ENCODE measurements at places on chromosomes 5 and 9. TPM values are rescaled to one million over a fixed set of nuclear protein-coding genes. Genes with fewer than 3 reads are reported as not detected.

SLC6A7 gene
- not detected for total RNA-seq

NDUFA8 gene
- 28.9 TPM for total RNA-seq

PLEKHG4B gene
- 0.51 TPM for total RNA-seq

LCN12 gene
- 19.2 TPM for total RNA-seq

ANKRD20A1 gene
- total RNA-seq: 3.5 TPM
